ENCODE measurements at places on chromosomes 13 and 19. TPM values are rescaled to one million over a fixed set of nuclear protein-coding genes. Genes with fewer than 3 reads are reported as not detected.

Gene WDR87
- not detected for total RNA-seq

Gene ZAR1L
- not detected for total RNA-seq

Gene DZIP1
- 23.3 TPM for total RNA-seq

Gene NLRP5
- total RNA-seq: not detected

Gene ZC3H4
- total RNA-seq: 31.3 TPM

Gene VSTM2B
- 0.93 TPM for total RNA-seq

Gene BCL2L12
- total RNA-seq: 3.1 TPM

Gene MCF2L
- total RNA-seq: 382 TPM

Gene LILRA6
- total RNA-seq: not detected

Gene LGALS7
- not detected for total RNA-seq

Gene PGLYRP2
- total RNA-seq: not detected

Gene CDX2
- total RNA-seq: not detected

Gene SEMA6B
- total RNA-seq: 0.33 TPM

Gene ANGPTL4
- total RNA-seq: 0.33 TPM

Gene IL17D
- total RNA-seq: 7.9 TPM

Gene CARM1
- 38.9 TPM for total RNA-seq

Data from melanocyte of skin (primary cell).